Kidney (tissue), 22 donors: ENCODE measurements at places on chromosomes 4 and X.

- DNase-seq = no peak
Observed at GRCh38 chr4:17109126-17109525, 210.7 kb upstream of the LDB2 start.

GRCh38 chr4:97759785-97760184, 383.5 kb downstream of the STPG2 start:
- no peak for DNase-seq

DNA sequence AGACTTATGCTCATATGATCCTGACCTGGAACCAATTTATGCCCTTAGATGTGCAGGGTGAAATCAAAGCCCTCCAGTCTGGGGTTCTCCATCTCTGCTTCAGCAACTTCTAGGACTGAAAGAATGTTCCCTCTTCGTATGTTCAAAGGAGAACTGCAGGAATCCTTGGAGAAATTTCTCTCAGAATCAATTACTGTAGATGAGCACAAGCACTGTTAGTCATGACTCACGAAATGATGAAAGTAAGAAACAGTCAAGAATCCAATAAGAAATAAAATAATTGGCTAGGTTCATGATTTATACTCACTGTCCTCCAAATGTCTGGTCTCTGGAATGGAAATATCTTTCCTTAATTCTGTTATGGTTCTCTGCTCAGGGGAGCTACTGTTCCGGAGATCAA, 348.2 kb downstream of the PDGFC start:
- no peak for DNase-seq

DNA sequence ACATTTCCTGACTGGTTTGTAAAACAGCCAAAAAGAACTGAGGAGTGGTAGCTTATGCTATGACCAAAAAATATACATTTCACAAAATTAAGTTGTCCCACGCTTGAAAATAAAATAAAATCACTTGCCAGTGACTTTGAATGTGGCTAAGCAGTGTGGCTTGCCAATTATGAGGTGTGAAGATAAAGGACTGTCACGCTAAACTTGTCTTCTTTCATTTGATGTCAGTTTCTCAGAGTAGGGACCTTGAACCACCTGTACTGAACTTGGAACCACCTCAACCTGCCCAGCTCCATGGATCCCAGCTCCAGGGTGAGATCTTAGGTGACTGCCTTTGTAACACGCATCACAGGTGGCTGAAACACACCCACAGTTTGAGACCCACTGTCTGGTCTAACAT, 113.7 kb upstream of the TBL1X start:
- DNase-seq = no peak

DNA sequence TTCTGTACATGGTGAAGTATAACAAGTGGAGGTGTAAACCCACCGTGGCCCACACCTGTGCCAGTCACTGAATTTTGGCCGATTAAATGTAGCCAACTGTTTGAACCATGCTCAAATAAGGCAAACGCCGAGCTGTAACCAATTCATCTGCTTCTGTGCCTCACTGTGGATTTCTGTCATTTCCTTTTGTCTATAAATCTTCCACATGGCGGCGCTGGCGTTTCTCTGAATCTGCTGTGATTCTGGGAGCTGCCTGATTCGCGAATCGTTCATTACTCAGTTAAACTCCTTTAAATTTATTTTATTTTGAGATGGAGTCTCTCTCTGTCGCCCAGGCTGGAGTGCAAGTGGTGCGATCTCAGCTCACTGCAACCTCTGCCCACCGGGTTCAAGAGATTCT, 19.2 kb downstream of the SUPT20HL2 start:
- DNase-seq = no peak

DNA sequence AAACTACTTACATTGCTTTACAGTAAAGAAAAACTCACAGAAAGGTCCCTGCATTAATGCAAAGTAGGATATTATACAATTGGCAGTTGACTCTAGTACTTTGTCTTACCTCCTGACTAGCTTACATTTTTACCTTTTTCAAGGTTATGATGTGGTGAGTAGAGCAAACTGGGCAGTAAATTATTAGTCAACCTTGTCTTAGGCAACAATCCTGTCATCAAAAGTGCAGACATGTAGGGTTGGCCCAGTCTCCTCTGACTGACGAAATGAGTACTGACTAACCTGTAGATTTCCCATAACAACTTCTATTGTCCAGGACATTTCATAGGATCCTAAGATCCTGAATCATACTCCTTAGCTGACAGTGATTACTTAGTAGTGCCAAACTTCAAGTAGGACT, 142.0 kb upstream of the NUDT6 start:
- no peak for DNase-seq

DNA sequence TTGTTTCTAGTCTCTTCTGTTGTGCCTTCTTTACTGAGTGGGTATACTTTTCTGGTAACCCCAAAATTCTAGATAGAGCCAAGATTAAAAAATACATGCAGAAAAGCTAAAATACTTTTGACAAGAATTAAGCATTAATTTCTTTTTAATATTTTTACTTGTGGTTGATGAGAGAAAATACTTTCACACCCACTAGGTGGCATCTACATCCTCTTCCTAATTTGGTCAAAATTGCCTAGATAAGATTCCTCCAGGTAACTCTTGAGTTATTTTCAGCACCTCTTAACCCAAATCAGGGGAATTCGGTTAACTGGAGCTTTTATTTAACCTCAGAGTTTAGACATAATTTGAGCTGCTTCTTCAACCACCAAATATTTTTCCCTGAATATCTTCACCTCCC, 28.4 kb upstream of the COX7B2 start:
- DNase-seq = no peak

GRCh38 chr4:40820101-40820500, 70.3 kb downstream of the NSUN7 start:
- no peak for DNase-seq

DNA sequence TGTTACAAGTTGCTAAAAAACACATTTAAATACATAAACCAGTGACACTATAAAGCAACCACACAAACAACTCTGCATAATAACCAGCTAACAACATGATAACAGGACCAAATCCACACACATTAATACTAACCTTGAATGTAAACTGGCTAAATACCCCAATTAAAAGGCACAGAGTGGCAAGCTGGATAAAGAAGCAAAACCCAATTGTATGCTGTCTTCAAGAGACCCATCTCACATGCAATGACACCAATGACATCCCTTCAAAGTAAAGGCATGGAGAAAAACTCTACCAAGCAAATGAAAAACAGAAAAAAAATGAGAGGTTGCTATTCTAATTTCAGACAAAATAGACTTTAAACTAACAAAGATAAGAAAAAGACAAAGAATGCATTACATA, 34.4 kb upstream of the USP46 start:
- DNase-seq = no peak

GRCh38 chr4:56371426-56372220, 15.7 kb downstream of the AASDH start:
- DNase-seq = no peak

GRCh38 chrX:116009861-116010710, 160.5 kb upstream of the AGTR2 start:
- peak; percentile 67 for DNase-seq

DNA sequence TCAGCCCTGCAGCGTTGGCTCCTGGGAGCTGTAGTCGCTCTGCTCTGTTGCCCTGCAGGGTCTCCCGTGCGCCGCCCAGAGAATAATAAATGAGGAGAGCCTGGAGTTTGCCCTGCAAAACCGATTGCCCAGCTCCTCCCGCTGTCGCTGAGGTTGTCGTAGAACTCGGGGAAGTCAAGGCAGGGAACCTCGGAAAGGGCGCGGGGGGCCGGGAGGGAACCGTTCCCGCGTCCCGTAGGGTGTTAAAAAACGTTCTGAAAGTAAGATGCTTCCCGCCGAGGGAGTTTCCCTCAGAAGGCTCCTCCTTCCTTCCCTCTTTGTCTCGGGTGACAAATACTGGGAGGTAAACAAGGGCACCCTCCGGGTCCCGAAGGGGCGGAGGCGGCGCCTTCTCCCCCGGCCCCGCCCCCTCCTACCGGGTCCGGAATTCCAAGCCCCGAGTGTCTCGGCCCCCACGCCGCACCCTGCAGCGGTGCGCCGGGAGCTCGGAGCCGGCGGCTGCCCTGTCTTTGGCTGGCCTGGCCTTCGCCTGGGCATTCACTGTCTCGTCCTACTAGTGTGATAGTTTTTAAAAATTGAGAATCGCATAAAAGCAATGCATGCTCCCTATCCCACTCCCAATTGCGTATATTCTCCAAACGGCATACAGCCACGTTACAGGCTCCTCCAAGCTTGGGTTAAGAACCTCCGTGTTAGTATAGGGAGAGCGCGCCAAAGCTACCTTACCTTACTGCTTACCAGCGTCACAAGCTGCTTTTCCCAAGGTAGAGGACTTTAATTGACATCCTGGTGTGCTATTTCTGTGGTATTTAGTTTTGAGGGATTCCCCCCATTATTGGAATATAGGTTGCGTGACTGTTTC, 964 bp upstream of the HMGB2 start:
- peak; percentile 96 for DNase-seq

- DNase-seq = no peak
Observed at GRCh38 chr4:82136161-82136801, 237.5 kb downstream of the HNRNPD start.

DNA sequence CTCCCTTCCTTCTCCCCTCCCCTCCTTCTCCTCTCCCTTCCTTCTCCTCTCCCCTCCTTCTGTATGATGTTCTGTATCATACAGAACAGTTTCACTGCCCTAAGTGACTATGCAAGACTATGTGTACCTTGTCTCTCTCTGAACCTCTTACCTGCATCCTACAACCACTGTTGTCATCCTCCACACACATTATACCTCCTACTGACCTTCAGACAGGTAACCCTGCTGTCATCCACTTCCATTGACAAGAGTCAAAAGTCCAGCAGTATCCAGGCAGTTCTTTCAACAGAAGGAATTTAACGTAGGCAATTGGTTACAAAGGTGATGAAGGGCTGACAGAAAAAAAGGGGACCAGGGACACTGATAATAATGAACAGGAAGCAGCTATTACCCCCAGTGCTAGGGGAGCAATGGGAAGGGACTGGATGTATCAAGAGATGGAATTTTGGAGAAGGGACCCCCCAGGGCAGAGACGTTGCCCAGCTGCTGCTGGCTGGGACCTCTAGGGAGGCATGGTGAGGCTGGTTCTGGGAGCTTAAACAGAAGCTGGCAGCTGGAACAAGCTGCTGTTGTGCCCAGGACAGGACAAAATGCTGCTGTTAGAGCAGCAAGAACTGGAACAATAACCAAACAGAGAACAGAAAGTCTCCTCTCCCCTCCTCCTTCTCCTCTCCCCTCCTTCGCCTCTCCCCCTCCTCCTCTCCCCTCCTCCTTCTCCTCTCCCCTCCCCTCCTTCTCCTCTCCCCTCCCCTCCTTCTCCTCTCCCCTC, 84.7 kb downstream of the DCTD start:
- no peak for DNase-seq

- no peak for DNase-seq
Observed at GRCh38 chr4:187090401-187090800, 366.7 kb upstream of the FAT1 start.

DNA sequence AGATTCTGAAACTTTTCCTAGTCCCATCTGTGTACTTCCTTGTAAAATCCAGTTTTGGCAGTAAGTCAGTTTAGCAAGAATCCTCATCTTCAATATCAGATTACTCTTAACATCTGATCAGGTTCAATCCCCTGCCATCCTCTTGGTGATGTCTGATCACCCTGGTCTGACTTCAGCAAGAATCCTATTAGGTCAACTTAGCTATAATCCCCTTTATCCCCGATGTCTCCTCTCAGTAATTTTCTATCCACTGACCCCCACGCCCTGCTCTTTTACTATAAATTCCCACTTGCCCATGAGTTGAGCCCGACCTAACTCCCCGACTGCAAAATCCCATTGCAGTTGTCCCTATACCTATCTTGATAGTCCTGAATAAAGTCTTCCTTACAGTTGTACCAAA, 57.9 kb upstream of the PRSS48 start:
- no peak for DNase-seq

DNA sequence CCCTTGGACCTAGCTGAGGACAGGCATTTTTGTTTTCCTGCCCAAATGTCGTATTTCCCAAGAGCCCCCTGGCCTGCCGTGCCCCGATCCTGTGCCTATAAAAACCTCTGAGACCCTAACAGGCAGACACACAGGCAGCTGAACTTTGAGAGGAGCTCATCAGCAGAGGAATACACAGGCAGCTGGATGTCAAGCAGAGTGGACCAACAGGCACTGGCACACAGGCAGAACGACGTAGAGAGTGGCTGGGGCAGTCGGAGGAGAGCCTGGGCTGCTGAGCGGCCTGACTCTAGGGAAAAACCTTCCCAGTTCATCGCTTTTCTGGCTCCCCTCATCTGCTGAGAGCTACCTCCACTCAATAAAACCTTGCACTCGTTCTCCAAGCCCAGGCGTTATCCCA, 896.1 kb downstream of the PCDH18 start:
- DNase-seq = no peak

GRCh38 chr4:41339812-41340809, 83.4 kb downstream of the UCHL1 start:
- peak; percentile 62 for DNase-seq

- DNase-seq = no peak
Observed at GRCh38 chrX:153766098-153766817, 2.2 kb downstream of the PLXNB3 start.

DNA sequence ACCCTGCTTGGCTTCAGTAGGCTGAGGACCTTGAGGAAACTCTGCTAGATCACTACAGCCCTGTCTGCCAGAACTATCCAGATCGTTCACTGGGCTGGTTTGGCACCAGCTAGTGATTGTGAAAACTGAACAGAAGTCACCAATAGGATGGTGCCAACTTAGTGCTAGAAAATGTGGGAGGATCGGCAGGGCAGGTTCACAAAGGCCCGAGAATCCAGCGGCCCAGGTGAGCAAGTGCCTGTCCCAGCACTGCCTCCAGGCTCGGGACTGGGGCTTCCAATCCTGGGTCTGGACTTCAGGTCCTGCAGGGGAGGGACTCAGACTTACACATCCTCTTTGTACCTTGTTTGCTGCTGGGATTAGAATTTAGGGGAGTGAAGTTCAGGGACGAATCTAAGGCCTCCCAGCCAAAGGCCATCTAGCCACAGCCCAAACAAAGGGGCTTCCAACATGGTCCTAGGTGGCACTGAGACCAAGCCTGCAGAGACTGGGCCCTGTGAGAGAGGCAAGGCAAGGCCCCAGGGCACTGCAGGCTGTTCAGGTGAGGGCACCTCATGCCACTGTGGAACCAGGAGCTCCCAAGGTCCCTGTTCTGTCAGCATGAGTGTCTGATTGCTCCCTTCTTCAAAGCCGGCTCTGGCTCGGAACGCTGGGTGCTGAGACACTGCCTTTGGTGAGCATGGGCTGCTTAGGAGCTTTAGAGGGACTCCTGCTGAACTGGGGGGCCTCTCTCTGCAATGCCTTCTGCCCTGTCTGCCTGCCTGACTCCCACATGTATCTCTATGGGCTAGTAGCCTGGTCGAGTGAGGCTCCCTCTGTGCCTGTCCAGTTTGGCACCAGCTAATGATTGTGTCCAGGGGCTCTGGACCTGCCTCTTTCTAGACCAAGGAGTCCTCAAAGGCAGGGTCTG, 20.7 kb upstream of the ZNF185 start:
- no peak for DNase-seq

DNA sequence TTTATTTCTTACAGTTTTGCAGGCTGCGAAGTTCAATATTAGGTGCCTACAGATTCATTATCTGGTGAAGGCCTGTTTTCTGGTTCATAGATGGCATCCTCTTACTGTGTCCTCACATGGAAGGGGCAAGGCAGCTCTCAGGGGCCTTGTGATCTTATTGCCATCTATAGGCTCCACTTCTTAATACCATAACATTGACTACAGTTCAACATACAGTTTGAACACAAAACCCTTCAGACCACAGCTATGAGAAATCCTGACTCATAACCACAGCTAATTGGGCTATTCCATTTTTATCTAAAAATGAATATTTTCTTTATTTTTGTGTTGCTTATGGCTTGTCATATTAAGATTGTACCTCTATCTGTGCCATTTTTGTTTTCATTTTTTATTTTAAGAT, 72.3 kb downstream of the STAG2 start:
- no peak for DNase-seq
